Fibroblast of skin of abdomen (primary cell): ENCODE measurements at places on chromosomes 1 and 21.

DNA sequence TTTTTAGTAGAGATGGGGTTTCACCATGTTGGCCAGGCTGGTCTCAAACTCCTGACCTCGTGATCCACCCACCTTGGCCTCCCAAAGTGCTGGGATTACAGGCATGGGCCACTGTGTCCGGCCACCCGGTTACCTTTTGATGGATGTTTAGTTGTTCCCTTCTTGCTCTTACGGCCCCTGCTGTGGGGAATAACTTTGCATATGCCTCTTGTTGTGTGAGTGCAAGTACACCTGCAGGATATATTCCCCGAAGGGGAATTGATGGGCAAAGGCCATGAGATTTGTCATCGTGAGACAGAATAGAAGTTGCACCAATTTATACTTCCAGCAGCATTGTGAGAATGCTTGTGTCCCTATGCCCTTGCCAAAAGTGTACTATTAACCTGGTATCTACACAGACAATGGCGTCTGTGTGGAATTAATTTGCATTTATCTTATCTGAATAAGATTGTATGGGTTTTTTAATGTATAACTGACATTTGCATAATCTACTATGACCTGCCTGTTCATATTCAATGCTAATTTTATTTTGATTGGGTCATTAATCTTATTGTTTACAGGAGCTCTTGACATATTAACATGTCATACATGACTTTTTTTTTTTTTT lies 8.1 kb downstream of the IL6R start:
- DNase-seq = no peak

- DNase-seq = no peak
Observed at GRCh38 chr1:183571678-183572268, 18.5 kb downstream of the NCF2 start.

DNA sequence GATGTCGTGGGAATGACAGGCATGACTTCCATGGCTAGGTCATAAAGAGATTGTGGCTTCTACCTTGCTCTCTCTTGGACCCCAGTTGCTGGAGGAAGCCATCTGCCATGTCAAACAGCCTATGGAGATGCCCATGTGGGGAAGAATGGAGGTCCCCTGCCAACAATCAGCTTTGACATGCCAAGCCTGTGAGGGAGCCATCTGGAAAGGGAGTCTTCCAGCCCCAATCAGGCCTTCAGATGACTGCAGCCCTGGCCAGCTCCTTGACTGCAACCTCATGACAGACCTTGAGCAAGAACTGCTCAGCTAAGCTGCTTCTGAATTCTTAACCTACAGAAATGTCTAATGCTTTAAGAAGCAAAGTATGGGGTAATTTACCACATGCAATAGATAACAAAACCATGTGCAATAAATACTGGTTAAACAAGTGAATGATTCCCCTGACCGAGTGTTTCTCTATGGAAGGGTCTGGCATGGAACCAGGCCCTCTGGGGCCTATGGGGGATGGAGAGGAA lies 187.1 kb downstream of the HIVEP3 start:
- no peak for DNase-seq

DNA sequence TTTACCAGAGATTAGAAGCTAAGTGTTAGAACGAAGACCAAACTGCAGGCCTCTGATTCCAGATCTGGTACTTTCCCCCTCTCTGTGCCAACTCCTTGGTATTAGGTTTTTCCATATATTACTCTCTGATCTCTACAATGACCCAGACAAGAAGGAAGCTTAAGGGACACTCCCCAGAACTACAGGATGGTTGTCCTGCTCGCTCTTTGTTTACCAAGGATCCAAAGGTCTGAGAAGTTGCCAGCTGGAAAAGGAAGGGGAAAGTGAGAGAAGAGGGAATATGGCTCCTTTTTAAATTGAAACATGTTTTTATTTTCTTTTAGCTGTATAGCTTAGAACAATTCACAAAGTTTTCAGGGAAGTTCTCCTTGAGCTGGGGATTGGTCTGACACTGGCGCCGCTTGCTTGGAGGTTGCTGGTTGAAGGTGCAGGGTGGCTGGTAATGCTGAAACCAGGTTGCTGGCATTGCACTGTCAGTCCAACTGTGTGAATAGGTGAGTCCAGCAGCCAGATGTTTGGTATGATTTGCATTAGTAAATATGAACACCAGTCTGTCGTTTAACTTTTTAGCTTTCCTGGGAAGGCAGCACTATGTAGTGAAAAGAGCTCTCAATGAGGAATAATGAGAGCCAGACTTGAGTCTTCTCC lies 89.3 kb downstream of the NOS1AP start:
- DNase-seq = no peak

DNA sequence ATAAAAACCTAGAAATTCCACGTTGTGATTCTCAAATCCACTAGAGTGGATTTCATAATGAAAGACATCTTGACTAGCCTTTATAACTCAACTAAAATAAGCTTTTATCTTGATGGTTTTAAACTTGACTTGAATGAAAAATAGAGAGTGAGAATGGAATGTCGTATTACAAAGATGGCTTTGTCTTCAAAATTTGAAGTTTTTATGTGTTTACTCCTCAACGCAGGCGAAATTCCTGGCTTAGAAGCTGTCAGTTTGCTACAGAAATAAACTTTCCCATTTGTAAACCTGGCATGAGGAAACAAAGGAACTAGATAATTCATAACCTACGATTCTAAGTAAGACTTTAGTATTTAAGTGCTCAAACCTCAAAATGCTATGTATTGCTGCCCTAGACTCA lies 90.0 kb upstream of the KRTAP19-8 start:
- no peak for DNase-seq

GRCh38 chr21:46119144-46119636 lies 21.3 kb downstream of the COL6A2 start:
- DNase-seq = no peak

GRCh38 chr1:221839782-221840395 lies 98.0 kb upstream of the DUSP10 start:
- peak; percentile 28 for DNase-seq

GRCh38 chr1:3380469-3380868 lies 74.0 kb upstream of the ARHGEF16 start:
- DNase-seq = no peak

DNA sequence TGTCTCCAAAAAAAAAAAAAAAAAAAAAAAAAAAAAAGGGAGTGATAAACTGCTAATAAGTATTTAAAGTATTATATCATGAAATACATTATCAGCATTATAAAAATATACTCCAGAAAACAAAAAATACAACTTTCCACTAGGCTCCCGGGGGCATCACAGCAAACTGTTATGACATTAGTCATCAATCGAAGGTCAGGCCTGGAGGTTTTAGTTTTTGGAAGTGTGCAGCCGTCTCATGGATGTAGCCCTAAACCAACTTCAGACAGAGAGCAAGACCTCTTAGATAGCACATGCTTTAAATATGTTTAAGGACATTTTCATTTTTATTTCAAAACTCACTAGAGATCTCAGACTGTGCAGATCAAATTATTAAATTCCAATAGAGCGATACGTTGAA lies 106.3 kb downstream of the RERE start:
- no peak for DNase-seq

DNA sequence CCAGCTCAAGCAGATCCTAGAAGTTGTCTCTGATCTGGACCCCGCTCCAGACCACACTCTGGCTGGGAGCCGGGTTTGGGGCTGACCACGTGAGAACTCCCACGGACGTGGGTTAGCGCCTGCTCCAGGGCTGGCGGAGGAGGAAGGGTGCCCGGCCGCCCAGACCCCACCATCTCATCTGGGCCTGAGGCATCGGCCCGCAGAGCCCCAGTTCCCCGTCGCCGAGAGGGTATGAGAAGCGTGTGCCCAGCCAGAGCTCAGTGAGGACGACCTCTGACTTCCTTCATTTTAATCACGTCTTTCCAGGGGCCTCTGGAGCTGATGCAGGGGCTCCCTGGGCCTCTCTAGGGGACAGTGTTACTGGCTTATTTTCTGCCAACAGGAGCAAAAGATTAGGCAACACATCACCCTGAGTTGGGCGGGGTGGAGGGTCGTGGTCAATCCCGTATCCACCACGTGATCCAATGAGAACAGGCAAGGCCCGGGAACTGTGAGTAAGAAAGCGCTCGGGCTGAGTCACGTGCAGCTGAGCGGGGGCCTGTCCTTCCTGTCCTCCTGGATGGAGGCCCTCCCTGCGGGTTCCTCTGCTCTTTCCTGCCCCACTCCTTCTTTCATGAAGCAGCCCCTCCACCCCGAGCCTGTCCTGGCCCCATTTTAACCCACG lies 81.1 kb downstream of the SIK1 start:
- DNase-seq = peak; percentile 71

DNA sequence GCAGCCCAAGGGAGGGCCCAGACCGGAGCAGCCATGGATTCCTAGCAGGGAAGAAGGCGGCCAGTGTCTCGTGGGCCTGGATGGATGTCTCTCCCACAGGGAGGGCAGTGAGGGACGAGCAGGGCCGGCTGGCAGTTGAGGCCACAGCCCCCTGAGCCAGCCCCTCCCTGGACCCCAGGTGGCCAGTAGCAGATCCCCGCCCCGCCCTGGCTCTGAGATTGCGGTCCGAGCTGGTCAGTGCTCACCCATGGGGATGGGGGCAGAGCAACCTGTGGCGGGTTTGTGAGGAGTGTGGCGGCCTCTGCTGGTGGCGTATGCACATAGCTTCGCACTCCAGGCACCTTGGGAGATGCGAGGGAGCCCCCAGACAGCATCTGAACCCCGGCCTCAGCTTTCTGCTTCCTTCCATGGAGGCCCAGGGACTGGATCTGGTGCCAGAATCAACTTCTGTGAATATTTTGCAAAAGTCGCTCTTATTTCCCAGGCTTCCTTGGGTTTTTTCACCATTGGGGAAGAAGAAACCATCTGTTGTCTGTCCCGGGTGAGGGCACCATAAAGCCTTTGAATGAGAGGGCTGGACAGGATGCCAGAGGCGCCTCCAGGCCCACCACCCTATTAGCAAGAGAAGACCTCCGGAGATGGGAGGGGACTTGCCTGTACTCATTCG lies 8.4 kb upstream of the KCNN3 start:
- peak; percentile 50 for DNase-seq

- DNase-seq = no peak
Observed at GRCh38 chr1:36517011-36517771, 34.5 kb upstream of the CSF3R start.

DNA sequence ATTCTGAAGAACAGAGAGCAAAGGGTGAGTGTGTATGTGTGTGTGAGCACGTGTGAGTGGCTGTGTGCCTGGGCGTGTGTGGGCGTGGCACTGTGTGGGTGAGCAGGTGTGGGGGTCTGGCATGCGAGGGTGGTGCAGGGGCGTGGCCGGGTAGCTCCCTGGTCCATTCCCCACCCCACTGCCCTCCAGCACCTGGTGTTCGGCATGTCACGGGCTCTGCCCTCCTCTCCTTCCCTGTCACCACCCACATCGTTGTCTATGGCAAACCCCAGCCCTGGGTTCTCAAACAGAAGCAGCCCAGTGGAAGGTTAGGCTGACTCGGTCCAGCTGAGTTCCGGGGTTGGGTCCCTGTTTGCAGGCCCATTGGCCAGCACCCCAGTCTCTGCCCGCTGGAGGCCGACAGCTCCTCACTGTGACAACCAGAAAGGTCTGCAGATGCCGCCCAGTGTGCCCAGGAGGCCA lies 39.8 kb downstream of the UBE2G2 start:
- DNase-seq = no peak

- DNase-seq = no peak
Observed at GRCh38 chr1:21114431-21114830, 62.3 kb downstream of the EIF4G3 start.

DNA sequence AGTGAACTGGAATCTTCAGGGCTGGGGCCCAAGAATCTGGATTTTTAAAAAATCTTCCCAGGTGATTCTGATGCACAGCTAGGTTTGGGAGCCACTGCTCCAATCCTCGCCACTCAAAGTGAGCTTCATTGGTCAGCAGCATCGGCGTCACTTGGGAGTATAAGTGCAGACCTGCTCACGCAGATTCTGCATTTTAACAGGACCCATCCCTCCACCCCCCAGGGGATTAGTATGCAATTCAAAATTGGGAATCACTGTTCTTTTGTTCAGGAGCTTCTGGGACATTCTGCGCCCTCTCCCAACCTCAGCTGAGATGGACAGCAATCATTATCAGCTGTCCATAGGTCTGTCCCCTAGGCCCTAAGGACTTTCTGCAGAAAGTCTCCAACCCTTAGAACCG lies 53.5 kb downstream of the LGR6 start:
- DNase-seq = no peak

- no peak for DNase-seq
Observed at GRCh38 chr1:203189951-203190352, 3.4 kb upstream of the CHI3L1 start.

DNA sequence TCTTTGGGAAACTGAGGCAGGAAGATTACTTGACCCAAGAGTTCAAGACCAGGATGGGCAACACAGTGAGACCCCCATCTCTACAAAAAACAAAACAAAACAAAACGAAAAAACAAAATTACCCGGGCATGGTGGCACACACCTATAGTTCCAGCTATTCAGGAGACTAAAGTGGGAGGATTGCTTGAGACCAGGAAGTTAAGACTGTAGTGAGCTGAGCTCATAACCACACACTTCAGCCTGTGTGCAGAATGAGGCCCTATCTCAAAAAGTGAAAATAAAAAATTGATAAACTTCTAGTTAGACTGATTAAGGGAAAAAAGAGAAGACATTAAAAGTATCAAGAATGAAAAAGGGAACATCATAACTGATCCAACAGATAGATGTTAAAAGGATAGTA lies 154.0 kb downstream of the RHOU start:
- no peak for DNase-seq

- no peak for DNase-seq
Observed at GRCh38 chr1:222785529-222785928, 29.3 kb upstream of the DISP1 start.

DNA sequence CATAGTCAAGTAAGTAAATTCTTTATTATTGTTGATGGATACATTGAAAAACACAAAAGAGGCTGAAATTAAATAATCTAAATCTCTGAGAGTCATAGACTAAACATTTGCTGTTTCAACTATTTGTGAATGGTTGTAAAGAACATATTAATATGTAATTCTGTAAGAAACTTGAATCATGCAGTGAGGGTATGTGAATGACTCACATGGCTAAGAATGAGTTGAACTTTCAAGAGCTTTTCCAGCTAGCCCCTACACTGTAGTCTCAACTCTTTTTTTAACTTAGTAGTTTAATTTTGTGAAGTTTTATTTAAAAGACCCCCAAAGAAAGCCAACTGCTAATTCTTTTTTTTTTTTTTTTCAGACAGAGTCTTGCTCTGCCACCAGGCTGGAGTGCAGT lies 588.1 kb downstream of the DPYD start:
- peak; percentile 86 for DNase-seq

GRCh38 chr21:27493542-27493941 lies 526.7 kb upstream of the ADAMTS5 start:
- DNase-seq = no peak

DNA sequence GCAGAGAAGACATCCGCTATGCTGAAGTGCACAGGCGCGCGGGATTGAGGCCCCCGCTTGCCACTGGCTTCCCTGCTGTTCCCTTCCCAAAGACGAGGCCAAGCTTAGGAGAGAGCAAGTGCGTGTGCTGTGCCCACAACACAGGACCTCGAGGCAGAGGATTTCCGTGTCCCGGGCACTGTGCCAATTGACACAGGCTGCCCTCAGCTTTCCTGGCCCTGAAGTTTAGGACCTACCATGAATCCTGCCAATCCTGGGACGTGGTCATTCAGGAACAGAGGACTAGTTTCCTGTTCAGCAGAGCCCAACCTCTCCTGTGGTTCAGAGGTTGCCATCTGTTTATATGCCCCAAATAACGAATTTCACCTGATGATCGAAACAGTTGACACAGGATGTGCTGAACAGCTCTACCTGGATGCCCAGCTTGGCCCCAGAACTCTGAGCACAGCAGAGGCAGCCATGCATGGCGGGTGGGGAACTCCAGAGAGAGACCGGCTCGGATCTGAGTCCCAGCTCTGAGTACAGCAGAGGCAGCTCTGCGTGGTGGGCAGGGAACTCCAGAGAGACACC lies 22.0 kb downstream of the SLC37A1 start:
- no peak for DNase-seq

GRCh38 chr1:31605908-31606427 lies 11.5 kb upstream of the HCRTR1 start:
- DNase-seq = peak; percentile 58
